ENCODE measurements at places on chromosomes 3 and 15.

DNA sequence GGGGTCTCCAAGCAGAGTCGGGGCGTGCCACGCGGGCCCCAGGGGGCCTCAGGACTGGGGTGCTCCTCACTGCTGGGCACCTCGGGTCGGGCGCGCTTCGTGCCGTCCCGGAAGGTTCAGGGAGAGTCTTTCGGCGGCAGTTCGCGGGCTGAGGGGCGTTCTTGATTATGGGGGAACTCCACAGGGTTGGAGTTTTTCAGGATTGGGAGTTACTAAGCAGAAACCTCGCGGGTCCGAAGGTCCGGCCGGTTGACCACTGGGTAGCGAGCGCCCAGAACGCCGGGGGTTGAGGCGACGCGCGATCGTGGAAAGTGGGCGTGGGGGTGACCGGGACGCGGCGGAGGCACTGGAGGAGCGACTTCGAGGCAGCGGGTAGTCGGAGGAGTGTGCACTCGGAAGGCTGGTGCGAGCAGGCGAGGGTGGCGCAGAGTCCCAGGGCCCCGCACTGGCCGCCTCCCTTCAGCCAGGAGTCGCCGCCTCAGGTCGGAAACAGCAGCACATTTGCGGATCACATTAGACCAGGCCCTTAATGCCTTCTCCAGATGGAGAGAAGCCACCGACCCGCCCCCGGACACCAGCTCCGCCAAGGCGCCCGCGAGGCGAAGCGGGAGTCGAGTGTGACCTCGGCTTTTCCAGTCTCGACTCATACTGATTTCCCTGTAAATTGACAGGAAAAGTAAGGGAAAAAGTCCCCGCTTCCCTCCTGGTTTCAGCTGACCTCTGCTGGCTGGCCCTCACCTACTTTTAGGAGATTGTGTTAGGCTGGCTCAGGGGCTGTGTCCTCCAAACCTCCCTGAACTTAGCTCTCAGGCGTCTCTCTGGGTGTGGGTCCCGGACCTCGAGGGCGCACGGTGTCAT lies 685 bp downstream of the ADAMTSL3 start:
- no peak for DNase-seq

- DNase-seq, result no peak
Observed at GRCh38 chr3:136949146-136949545, 8.6 kb upstream of the IL20RB start.

GRCh38 chr15:98853161-98853560 lies 154.4 kb downstream of the PGPEP1L start:
- DNase-seq, result no peak

GRCh38 chr3:107992976-107993684 lies 97.7 kb downstream of the CD47 start:
- no peak for DNase-seq

GRCh38 chr3:28844298-28845005 lies 436.4 kb upstream of the RBMS3 start:
- DNase-seq, result no peak

All from AG04449 (cell line).